ENCODE measurements at places on chromosomes 7 and 10. TPM values are rescaled to one million over a fixed set of nuclear protein-coding genes. Genes with fewer than 3 reads are reported as not detected.

Gene ATP6V0E2
- 643 TPM for polyA plus RNA-seq

Gene CWF19L1
- 36.6 TPM for polyA plus RNA-seq

Gene GNG11
- 0.16 TPM for polyA plus RNA-seq

Gene DIP2C
- 25.6 TPM for polyA plus RNA-seq

Gene SLC18A2
- polyA plus RNA-seq, result 0.05 TPM

Gene GHRHR
- not detected for polyA plus RNA-seq

Gene LCOR
- 48.9 TPM for polyA plus RNA-seq

Gene SUFU
- 4.8 TPM for polyA plus RNA-seq

Gene FFAR4
- not detected for polyA plus RNA-seq

Gene BRAF
- 31.7 TPM for polyA plus RNA-seq

Gene DENND2A
- 21.7 TPM for polyA plus RNA-seq

Gene NEBL
- 16.4 TPM for polyA plus RNA-seq

Gene CPVL
- polyA plus RNA-seq, result 19.5 TPM

Gene ITPRID1
- not detected for polyA plus RNA-seq

Gene MSMB
- polyA plus RNA-seq, result not detected

Gene BAIAP2L1
- polyA plus RNA-seq, result not detected

Gene CLCN1
- polyA plus RNA-seq, result not detected

Gene TDRD1
- polyA plus RNA-seq, result not detected

Gene GPNMB
- polyA plus RNA-seq, result not detected

Gene TSPAN12
- polyA plus RNA-seq, result 2.2 TPM

Gene VSIR
- not detected for polyA plus RNA-seq

Gene ASCC1
- polyA plus RNA-seq, result 39.6 TPM

Gene GARS1
- polyA plus RNA-seq, result 90.8 TPM

Gene BMS1
- 8.5 TPM for polyA plus RNA-seq

Gene EPDR1
- polyA plus RNA-seq, result 0.10 TPM

Gene TMEM140
- not detected for polyA plus RNA-seq

Gene GPR158
- 2.1 TPM for polyA plus RNA-seq

Gene HOXA9
- not detected for polyA plus RNA-seq

Gene UBE2H
- 104 TPM for polyA plus RNA-seq

Gene PNLIPRP1
- not detected for polyA plus RNA-seq

Gene BUD31
- polyA plus RNA-seq, result 200 TPM

Gene LDB3
- polyA plus RNA-seq, result not detected

Gene NEUROD6
- polyA plus RNA-seq, result not detected

Gene ZNF92
- polyA plus RNA-seq, result 23.2 TPM

Gene SEMA4G
- 1.7 TPM for polyA plus RNA-seq

Gene OR9A4
- polyA plus RNA-seq, result not detected

Gene HMX3
- polyA plus RNA-seq, result not detected

Gene NUTM2E
- polyA plus RNA-seq, result 0.40 TPM

Gene ZNF487
- 6.2 TPM for polyA plus RNA-seq

Gene LRMDA
- 8.4 TPM for polyA plus RNA-seq

Gene TLX1
- polyA plus RNA-seq, result not detected

Gene DNAJB12
- 24.5 TPM for polyA plus RNA-seq

Gene ACTA2
- 0.53 TPM for polyA plus RNA-seq

Gene NPSR1
- polyA plus RNA-seq, result not detected

Gene ADAM22
- polyA plus RNA-seq, result 46.3 TPM

Gene SLC26A4
- not detected for polyA plus RNA-seq

Gene METTL27
- 2.4 TPM for polyA plus RNA-seq

Gene CDH23
- polyA plus RNA-seq, result 8.7 TPM

Gene RAB19
- polyA plus RNA-seq, result not detected

Gene EBLN1
- polyA plus RNA-seq, result not detected

Gene AKR1E2
- polyA plus RNA-seq, result 0.30 TPM

Gene ATP5MK
- 542 TPM for polyA plus RNA-seq

Gene FAS
- 2.5 TPM for polyA plus RNA-seq

Gene CALCR
- 3.6 TPM for polyA plus RNA-seq

Gene OR6V1
- not detected for polyA plus RNA-seq

Gene DRGX
- not detected for polyA plus RNA-seq

All from neural cell (in vitro differentiated cells).